ENCODE measurements at places on chromosomes 16 and 17.

DNA sequence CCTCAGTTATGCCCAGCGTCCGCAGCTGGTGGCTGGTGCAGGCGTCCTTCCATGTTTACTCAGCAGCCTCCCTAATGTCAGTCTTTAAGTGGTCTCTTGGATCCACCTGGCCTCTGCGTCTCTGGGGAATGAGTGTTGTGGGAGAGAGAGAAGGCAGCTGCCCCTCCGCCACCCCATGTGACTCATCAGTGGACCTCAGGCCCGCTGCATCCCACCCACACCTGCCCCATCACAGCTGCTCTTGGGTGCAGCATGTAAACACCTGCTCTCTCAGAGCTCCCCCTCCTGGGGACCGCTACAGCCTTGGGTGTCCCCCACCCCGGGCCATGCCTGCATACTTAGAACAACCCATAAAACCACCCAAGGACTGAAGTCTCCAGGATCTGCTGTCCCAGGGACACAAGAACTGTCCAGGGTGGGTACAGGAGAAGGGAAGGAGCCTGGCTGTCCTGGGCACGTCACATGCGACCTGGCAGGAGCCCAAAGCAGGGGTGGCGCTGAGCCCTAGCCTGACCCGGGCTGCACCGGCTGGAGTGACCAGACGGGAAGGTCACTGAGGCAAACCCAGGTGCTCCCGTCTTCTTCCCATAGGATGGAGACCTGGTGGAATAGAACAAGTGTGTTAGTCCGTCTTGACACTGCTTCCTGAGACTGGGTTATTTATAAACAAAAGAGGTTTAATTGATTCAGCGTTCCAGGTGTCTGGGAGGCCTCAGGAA, 4.2 kb downstream of the C16orf90 start:
- ATAC-seq = peak; percentile 21

GRCh38 chr16:4534151-4534790, 4.3 kb downstream of the CDIP1 start:
- no peak for ATAC-seq

GRCh38 chr17:47915776-47916398, 19.9 kb downstream of the SP2 start:
- ATAC-seq = no peak

- no peak for ATAC-seq
These were observed 25.7 kb upstream of the GPR139 start for GRCh38 chr16:20099375-20099774.

- ATAC-seq = no peak
These were observed 49.9 kb downstream of the BAIAP2 start for GRCh38 chr17:81084680-81085419.

- ATAC-seq = no peak
These were observed 571.6 kb downstream of the HS3ST4 start for GRCh38 chr16:26263406-26263805.

DNA sequence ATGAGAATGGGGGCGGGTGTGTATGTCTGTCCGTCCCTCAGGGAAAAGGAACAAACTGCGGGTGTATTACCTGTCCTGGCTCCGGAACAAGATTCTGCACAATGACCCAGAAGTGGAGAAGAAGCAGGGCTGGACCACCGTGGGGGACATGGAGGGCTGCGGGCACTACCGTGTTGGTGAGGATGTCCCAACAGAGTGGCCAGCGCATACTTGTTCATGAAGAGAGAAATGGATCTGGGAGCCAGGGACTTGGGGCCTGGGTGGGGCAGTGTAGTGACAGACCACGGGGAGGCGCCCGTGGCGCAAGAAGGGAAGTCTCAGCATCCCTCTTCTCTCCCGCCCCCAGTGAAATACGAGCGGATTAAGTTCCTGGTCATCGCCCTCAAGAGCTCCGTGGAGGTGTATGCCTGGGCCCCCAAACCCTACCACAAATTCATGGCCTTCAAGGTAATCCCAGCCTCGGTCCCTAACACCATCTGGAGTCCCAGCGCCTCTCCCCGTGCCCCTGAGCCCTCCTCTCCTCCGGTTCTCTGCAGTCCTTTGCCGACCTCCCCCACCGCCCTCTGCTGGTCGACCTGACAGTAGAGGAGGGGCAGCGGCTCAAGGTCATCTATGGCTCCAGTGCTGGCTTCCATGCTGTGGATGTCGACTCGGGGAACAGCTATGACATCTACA, 3.5 kb upstream of the C17orf107 start:
- ATAC-seq = no peak

GRCh38 chr16:89456419-89456959, 33.9 kb downstream of the ANKRD11 start:
- ATAC-seq = no peak

DNA sequence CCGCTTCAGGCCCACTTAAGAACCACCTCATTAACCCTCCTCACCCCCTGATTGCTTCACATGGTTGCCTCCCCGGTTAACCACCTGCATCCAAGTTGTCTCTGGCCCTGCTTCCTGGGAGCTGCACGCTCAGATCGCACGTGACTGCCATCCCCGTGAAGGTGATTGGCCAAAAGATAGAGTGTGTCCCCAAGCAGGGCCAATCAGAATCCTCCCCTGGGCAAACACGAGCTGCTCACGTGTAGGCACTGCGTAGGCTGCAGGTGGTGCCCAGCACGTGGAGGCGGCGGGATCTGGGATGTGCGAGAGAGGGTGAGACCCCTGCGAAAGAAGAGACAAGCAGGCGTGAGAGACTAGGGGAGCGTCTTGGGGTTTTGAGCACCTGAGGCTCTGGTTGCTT, 111.8 kb upstream of the CRHR1 start:
- no peak for ATAC-seq

DNA sequence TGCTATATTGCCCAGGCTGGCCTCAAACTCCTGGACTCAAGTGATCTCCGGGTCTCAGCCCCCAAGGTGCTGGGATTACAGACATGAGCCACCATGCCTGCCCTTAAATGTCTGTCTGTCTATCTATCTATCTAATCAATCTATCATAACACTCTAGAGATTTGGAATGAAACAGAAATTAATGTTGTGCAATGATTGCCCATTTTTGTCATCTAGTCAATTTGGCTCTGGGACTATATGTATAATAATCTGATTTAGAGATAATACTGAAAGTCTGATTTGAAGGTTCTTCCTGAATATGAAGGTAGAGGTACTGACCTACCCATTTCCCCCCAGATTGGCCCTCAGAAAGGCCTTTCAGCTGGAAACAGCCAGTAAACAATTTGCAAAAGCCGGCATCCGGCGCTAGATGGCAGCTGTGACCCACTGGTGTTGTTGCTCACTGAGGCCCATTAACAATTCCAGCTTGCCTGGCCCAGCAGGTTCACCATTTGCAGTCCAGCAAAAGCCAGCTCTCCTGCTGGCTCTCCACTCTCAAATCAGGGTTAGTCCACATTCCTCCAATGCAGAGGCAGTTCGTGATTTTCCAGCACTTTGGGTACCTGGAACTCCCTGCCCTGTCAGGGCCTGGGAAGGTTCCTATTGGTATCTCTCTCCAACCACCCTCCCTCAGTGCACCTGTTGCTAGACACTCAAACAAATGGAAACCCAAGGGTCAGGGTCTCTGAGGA, 22.9 kb upstream of the C16orf87 start:
- peak; percentile 86 for ATAC-seq

DNA sequence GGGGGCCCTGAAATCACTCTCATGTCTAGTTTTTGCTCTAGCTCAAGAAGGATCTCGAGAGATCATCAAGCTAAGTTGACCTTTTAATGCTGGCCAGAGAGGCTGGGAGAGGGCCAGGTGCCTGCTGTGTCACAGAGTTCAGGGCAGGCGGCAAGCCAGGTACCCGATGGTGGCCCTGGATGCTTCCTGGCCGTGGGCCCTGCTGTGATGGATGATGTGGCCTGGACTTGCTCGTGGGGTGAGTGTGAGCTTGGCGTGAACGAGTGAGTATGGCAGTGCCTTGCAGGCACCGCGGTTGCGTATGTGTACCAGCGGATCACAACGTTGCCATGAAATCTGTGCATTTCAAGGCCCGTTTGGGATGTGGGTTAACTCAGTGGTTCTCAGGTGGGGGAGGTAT, 7.4 kb downstream of the IRF8 start:
- no peak for ATAC-seq

GRCh38 chr17:16483021-16483645, 8.9 kb downstream of the LRRC75A start:
- no peak for ATAC-seq

- no peak for ATAC-seq
These were observed 81.8 kb upstream of the TOB1 start for GRCh38 chr17:50947782-50948543.

- ATAC-seq = no peak
These were observed 4.4 kb downstream of the GAA start for GRCh38 chr17:80105762-80106161.

GRCh38 chr17:38461683-38462082, 33.4 kb downstream of the ARHGAP23 start:
- no peak for ATAC-seq

DNA sequence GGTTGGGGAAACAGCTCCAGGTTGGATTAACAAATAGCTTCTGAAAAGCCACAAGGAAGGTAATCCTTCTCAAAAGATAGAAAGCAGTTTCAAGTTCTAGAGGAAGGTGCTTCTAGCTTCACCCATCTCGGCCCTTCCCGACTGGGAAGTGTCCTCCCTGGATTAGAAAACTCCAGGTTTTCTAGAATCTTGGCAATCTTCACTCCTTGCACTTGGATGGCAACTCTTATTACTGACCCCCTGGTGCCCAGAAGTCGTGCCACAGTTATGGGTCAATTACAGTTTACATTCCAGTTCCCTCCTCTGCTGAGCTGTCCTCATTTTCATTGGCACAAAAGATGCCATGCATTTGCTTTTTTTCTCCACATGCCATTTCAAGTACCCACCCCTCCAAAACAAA, 65.6 kb downstream of the SMG6 start:
- no peak for ATAC-seq

- ATAC-seq = no peak
These were observed 5.2 kb downstream of the USP7 start for GRCh38 chr16:8958344-8959167.

DNA sequence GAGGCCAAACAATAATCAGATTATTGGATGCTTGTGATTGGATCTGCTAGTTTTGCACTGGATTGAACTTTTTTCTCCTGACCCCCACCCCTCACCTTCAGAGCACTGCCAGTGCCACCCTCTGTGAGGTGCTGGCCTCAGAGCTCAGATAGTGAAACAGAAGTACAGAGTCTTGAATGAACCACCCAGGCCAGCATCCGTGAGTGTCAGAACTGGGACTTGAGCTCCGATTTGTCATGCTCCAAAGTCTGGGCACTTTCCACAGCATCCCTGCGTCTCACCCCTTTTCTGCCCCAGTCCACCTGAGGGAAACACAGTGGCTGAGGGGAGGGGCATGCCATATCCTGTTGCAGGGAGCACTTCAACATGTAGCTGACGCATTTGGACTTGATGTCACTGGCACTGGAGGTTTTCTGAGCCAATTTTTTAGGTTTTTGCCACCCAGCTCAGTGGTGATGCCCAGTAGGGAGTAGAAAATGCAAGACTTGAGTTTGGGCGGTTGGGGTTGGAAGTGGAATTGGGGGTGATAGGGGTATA, 47.3 kb downstream of the SMPD3 start:
- no peak for ATAC-seq

- ATAC-seq = no peak
These were observed 7.9 kb downstream of the GNAO1 start for GRCh38 chr16:56199164-56199563.

DNA sequence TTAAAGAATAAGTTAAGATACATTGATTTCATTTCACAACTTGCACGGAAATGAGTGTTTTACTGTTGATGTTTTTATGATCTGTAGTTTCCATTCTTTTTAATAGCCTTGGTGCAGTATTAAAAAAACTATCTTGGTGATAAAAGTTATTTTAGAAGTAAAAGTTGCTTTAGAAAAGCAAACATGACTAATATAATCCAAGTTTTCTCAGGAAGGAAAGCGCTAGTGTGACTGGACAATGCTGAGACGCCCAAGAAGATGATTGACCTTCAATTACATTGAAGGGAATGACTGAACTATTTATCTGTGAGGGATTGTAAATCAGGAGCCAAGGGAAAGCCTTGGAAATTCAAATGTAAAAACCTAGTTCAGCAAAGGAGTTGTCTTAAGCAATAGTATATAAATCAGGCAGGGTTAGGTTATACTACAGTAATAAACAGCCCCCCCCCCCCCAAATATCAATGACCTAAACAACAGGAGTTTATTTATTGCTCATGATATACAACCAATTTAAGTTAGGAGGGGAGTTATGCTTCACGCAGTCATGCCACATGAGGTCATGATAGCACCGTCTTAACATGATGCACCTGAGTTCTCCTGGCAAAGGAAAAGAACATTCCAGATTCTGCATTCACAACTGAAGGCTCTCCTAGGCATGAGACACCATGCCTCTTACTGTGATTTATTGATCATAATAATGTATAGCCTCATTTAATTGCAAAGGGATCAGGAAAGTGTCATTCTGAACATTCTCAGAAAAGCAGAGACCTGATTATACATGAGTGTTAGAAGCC, 443.8 kb downstream of the CDH13 start:
- no peak for ATAC-seq

GRCh38 chr17:73553311-73553710, 90.9 kb downstream of the SDK2 start:
- no peak for ATAC-seq

GRCh38 chr17:78718575-78719208, 63.4 kb downstream of the CYTH1 start:
- no peak for ATAC-seq

DNA sequence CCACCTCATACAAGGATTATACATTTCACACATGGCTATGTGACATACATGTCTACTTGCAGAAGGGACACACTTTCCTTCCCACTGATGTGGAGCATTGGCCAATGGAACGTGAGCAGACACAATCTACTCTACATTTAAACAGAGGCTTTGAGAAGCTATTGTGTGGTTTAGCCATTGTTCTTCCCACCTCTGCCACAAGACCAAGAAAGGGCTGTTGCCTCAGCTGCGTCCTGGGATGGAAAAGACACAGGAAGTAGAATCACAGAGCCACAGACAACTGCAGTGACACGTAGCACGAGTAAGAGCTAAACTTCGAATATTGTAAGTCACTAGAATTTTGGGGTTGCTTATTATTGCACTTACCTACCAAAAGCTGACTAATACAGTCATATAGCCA, 33.3 kb downstream of the PRKCB start:
- ATAC-seq = no peak

DNA sequence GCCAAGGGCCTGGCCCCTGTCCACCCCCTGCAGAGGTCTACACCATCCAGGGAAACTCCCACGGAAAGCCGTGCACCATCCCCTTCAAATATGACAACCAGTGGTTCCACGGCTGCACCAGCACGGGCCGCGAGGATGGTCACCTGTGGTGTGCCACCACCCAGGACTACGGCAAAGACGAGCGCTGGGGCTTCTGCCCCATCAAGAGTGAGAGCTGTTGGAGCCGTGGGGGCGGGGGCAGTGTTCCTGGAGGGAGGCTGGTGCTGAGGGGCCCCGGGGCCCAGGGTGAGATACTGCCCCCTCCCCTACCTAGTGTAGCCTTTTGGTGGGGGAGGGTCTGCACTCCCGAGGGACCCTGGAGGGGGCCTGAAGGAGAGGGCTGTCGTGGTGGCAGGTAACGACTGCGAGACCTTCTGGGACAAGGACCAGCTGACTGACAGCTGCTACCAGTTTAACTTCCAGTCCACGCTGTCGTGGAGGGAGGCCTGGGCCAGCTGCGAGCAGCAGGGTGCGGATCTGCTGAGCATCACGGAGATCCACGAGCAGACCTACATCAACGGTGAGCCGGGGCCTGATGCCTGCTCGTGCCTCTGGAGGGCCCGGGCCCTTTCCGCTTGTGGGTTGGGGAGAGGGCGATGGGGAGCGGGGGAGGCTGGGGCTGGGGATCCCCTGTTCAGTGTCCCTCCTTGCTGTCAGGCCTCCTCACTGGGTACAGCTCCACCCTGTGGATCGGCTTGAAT, 38.8 kb downstream of the MRC2 start:
- no peak for ATAC-seq

GRCh38 chr17:78679495-78680395, 102.3 kb downstream of the CYTH1 start:
- no peak for ATAC-seq
